ENCODE measurements at places on chromosomes 12 and 14. TPM values are rescaled to one million over a fixed set of nuclear protein-coding genes. Genes with fewer than 3 reads are reported as not detected.

CLSTN3 gene
- 7.6 TPM for total RNA-seq

TCTN2 gene
- 23.6 TPM for total RNA-seq

CTSG gene
- total RNA-seq: not detected

ZNF605 gene
- total RNA-seq: 10.9 TPM

ADAMTS20 gene
- not detected for total RNA-seq

Measured in osteoblast (primary cell).